Melanocyte of skin (primary cell): ENCODE measurements at places on chromosomes 5 and 9. TPM values are rescaled to one million over a fixed set of nuclear protein-coding genes. Genes with fewer than 3 reads are reported as not detected.

The PHAX gene
- 43.4 and 57.4 TPM in 2 replicates for total RNA-seq

The CATSPER3 gene
- total RNA-seq = 0.15 TPM in 1 of 2 replicates, not detected in the other

The GFRA3 gene
- total RNA-seq = 0.67 and 1.4 TPM in 2 replicates

The ALDOB gene
- not detected in 2 replicates for total RNA-seq

The POU5F2 gene
- total RNA-seq = 1.3 and 1.7 TPM in 2 replicates

The DIPK1B gene
- 8.6 and 21.4 TPM in 2 replicates for total RNA-seq

The PHYHD1 gene
- 1.3 and 4.3 TPM in 2 replicates for total RNA-seq

The FAM78A gene
- 6.3 and 7.6 TPM in 2 replicates for total RNA-seq
